ENCODE measurements at places on chromosomes 1 and 21.

GRCh38 chr1:89682611-89683010, 49.7 kb downstream of the LRRC8C start:
- DNase-seq, result no peak

DNA sequence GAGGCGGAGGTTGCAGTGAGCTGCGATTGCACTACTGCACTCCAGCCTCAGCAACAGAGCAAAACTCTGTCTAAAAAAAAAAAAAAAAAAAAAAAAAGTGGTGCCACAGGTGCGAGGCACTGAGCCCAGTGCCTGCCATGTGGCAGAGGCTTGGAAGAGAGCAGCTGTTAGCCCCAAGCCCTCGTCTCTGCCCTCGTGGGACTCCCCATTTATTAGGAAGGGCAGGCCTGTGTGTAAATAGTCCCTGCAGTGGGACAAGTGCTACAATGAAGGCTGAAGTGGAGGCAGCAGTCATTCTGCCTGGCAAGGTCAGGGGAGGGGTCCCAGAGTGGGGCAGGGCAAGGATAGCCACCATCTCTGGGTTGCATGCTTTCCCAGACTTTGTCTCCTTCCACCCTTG, 6.5 kb downstream of the RPS6KA1 start:
- DNase-seq, result no peak

- no peak for DNase-seq
Observed at GRCh38 chr21:29711236-29711635, 228.6 kb downstream of the GRIK1 start.

- no peak for DNase-seq
Observed at GRCh38 chr1:168159979-168160378, 18.8 kb upstream of the TIPRL start.

- no peak for DNase-seq
Observed at GRCh38 chr21:34514576-34515115, 2.6 kb upstream of the KCNE1 start.

DNA sequence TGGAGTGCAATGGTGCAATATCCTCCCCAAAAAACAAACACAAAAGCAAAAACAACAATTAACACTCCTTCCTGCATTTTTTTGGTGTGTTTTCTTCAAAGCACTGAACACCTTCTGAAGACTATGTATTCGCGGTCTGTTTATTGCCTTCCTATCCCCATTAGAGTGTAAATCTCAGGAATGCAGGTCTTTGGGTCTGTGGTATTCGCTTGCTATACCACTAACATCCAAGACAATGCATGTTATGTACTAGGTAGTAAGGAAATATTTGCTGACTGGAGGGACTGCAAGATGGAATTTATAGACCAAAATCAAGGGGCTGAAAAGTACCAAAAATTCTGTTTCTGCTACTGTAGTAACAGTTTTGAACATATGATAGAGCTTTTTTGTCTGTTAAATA, 299.4 kb downstream of the RYR2 start:
- DNase-seq, result no peak

- peak; percentile 41 for DNase-seq
Observed at GRCh38 chr1:221839782-221840395, 98.0 kb upstream of the DUSP10 start.

DNA sequence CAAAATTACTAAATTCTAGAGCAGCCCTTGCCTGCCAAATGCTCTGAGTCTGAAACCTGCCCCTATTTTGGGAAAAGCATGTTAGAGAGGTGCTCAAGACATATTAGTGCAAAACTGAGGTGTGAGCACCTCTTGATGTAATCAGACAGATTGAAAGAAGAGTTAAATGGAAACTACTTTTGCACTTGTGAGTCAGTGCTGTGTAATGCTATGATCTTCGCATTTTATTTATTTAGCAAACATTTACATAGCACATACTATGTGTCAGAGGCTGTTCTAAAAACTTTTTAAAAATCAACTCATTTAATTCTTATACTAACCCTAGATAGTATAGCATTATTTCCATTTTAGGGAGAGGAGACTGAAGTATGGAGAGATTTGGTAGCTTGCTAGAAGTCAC, 138.1 kb downstream of the ELAVL4 start:
- DNase-seq, result no peak

DNA sequence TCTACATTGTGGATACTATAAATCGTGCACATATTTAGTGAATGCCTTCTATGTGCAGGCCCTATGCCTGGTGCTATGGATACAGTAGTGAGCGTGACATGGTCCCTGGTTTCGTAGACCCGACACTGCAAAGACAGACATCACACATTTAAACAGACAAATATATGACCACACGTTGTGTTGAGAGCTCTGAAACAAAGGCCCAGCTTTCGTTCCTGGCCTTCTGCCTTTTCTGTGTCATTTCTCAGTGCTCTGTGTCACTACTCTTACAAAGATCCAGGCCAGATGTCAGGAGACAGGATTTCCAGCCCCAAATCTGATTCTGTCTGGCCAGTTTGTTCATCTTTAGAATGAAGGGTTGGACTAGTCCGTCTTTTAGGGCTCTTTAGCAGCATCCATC, 19.3 kb upstream of the TRABD2B start:
- DNase-seq, result no peak

GRCh38 chr1:5067246-5067645, 412.8 kb downstream of the AJAP1 start:
- DNase-seq, result no peak

GRCh38 chr21:43906585-43907370, 41.8 kb downstream of the AGPAT3 start:
- no peak for DNase-seq

- DNase-seq, result no peak
Observed at GRCh38 chr21:43991447-43991991, 20.6 kb upstream of the TRAPPC10 start.

DNA sequence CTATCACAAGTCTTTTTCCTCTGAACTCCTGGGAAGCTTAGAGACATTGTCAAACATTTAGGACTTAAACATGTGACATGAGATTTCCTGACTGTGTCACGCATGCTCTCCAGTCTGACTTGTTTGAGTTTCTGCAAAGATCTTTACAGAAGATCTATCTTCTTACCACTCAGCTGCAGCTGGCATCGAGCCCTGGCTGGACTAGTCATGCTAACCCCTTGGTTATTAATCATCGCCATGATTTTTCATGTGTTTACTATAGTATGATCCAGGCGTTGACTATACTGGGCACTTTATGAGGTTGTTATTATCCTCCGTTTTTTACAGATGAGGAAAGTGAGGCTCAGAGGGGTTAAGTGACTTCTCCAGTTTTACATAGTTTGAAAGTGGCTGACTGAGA, 18.1 kb upstream of the IRF2BP2 start:
- no peak for DNase-seq

- DNase-seq, result no peak
Observed at GRCh38 chr21:40841524-40842196, 5.3 kb downstream of the DSCAM start.

DNA sequence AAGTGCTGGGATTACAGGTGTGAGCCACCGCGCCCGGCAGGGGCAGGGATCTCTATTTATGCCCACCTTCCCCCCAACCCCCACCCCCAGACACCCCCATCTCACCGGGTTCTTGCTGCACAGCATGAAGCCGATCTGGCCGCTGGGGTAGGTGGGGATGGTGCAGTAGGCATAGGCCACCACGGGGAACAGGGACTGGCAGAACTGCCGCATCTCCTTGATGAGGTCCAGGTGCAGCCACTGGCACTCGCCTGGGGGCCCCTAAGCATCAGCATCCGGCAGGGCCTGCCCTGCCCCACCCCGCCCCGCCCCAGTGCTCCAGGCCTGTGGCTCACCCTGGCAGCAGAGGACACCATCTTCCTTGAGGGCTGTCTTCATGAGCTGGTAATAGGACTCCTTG, 4.1 kb downstream of the SRM start:
- no peak for DNase-seq

DNA sequence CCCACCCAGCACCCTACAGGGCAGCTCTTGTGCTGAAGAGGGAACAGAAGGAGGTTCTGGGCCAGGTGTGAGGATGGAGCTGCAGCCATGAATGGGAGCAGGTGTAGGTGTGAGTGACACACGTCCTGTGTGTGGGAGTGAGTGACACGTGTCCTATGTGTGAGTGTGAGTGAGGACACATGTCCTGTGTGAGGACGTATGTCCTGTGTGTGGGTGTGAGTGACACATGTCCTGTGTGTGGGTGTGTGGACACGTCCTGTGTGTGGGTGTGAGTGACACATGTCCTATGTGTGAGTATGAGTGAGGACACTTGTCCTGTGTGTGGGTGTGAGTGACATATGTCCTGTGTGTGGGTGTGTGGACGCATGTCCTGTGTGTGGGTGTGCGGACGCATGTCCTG, 26.4 kb downstream of the MEGF6 start:
- DNase-seq, result no peak

DNA sequence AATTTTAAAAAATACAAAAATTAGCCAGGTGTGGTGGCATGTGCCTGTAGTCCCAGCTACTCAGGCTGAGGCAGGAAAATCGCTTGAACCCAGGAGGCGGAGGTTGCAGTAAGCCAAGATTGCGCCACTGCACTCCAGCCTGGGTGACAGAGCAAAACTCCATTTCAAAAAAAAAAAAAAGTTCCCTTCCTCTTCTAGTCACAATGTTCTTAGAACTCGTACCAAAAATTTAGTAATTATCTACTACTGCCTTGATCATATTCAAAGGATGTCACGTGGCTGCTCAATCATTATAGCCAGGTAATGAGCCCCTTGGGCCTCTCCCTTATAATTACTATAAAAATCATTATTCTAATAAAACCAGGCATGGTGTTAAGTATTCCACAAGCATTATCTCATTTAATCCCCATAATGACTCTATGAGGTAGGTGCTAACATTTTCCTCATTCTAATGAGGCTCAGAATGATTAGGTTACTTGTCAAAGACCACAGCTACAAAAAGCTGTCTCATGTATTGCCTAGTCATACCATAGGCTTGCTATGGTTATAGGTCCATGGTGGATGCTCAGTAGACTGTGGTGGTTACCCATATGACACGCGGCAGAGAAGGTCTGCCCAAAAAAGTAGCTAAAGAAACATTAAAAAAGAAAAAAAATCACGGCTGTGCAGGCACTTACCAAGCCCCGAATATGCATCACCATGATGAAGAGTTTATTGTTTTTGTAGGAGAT, 15.5 kb upstream of the PPP1R15B start:
- no peak for DNase-seq

GRCh38 chr1:97424209-97424608, 496.6 kb downstream of the DPYD start:
- no peak for DNase-seq

DNA sequence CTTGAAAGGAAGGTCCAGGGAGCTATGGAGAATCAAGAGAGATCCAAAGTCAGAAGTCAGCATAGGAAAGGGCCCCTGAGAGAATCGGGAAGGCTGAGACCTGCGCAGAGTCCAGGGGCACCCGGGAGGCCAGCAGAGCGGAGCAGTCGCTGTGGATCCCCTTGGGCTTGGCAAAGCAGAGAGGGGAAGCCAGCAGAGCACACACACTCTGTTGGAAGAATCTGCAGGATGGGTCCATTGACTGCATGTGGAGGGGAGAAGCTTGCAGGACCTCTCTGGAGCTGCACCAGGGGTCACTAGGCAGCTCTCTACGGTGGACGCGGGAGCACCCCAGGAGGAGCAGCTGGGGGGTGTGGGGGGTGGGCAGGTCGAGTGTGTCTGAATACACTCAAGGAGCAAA, 6.4 kb downstream of the RIPK4 start:
- no peak for DNase-seq

DNA sequence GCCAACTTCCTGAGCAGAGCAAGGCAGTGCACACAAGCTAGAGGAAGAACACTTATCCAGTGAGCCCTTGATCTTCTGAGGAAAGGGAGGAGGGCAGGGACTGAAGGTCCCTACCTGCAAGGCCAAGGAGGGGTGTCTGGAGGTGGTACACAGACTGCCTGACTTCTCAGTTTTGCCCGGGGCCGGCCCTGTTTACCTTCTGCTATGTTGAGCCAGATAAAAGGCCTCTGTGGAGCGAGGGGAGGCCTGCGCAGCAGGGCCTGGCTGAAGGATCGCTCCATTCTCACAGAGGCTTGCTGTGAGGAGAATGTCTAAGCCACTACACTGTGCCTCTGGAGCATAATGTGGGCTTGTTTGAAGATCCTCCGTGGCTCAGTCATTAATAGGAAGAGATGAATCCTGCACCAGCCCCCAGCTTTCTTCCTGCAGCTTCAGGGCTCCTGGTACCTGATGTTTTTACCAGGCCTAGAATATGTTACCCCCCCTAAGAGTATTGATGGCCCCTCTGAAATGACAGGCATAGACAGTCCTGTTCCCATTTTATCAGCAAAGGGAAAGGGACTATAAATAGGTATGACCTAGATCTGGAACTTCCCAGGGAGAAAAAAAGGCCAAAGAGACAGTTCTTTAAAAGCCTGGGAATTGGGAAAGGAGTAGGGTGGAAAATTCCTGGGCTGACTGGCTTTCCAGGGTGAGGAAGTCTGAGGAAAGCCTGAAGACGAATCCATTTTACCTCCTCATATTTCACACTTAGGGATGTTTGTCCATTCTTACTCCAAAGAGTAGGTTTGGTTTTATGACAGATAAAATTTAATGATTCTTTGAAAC, 4.7 kb downstream of the POGK start:
- DNase-seq, result no peak

GRCh38 chr1:21910558-21911204, 26.4 kb downstream of the HSPG2 start:
- no peak for DNase-seq

DNA sequence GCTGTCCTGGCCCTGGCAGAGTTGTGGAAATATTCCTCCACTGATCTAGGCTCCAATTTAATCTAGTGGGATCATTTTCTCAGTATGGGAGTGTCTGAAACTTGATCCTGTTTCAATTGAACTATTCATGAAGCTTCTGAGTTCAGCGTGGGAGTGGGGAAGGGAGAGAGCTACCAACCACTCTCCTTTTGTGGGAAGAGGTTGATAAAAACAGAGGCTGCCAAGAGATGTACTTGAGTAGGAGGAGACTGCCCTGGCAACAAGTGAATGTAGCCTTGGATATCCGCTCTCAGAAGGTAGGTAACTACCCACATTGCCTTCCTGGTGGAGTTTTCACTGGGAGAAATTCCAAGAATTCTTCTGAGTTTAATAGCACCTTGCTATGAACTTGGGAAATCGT, at the start of gene CTXND2:
Gene CTXND2, plus strand, starts transcription at position 119 of the 400 bp plus-strand sequence. CDS start 25,179 bp downstream, outside the sequence.
- DNase-seq, result no peak

- DNase-seq, result no peak
Observed at GRCh38 chr1:113895098-113895497, 7.7 kb upstream of the BCL2L15 start.

DNA sequence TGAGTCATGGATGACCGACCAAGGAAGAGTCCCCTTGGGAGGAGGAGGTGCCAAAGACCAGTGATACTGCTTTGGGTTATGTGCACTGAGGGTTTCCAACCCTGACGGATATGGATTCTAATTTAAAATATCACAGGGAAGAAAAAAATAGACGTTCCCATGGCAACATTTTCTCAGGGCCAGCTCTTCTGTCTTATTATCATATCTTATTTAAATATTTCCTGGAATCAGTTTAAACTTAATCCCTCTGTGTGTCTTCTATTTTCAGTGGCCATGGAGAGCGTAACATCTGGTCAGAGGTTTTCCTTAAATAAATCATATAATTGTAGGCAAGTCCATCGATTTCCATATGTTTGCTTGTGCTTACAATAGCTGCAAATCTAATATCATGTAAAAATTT, 205.4 kb upstream of the FMN2 start:
- no peak for DNase-seq
